Occipital lobe (tissue), 3 donors: ENCODE measurements at places on chromosomes 4 and X. TPM values are rescaled to one million over a fixed set of nuclear protein-coding genes. Genes with fewer than 3 reads are reported as not detected.
A peak's percentile ranks its signal among the peaks of the same experiment; 100 is the strongest.

- no peak for DNase-seq
These were observed 2.0 kb upstream of the NKX3-2 start for GRCh38 chr4:13546142-13546940.

DNA sequence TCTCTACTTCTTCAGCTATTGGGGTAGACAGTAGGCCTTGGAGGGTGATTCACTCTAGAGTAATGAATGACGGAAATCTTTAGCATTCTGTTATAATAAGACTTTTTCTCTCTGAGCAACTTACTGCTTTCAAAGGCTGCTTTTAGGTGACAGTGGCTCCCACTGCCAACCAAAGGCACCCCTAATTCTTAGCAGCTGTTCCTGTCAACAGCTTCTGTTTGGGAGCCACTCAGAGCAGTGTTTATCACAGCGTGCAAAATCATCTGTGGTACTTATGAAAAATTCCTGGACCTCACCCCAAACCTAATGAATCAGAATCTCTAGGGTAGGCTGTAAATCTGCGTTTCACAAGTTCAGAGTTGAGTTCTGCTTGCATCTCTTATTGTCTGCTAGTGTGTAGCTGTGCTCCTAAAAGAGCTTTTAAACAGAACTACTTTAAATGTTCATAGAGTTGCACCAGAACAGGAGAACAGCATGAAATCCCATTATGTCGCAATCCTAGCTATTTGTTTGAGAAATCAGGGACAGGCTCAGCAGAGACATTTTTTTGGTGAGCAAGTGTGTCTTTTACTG, 52.8 kb upstream of the POU4F2 start:
- no peak for DNase-seq

GRCh38 chrX:100409610-100410590, at the start of gene PCDH19:
PCDH19 (minus strand) TSS chrX:100410273; CDS start chrX:100408597, 1,676 bp downstream.
- peak; percentile 29 for DNase-seq

DNA sequence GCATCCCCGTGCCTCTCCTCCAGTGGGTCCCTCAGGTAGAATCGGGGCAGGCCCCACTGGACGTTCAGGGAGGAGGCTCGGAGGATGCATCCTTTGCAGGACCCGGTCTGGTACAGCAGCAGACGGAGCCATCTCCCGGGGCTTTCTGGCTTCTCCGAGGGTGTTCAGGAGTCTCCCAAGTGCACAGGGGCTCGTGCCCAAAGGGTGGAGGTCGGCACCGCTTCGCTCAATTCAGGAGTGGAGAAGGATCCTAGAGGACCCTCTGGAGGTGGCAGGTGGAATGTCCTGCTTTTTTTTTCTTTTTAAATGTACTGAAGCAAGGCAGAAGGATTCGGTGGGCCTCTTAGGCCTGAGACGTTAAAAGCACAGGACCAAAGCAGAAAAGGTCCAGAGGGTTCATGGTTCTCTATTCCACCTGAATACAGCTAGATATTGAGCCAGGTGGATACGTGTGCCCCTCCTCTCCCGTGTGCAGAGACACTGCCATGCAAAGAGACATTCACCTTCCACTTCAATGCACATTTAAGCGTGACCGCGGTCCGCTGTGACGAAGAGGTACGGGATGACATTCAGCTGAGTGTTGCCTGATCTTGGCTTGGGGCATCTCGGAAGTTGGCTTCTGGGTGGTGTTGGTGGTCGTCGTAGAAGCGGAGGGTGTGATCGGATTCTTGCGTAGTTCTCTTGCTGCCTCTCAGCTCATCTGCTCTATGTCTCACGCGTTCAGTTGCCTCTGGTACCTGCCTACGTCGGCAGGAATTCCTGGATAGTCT, 281.2 kb upstream of the AGTR2 start:
- no peak for DNase-seq

GRCh38 chr4:163590103-163590502, 95.6 kb downstream of the TMA16 start:
- DNase-seq: no peak

- DNase-seq: no peak
These were observed 38.3 kb downstream of the SERPINA7 start for GRCh38 chrX:106000203-106000602.

Gene STK32B
- total RNA-seq: 25.9 TPM

Gene YIPF6
- total RNA-seq: 29.5 TPM

Gene RAB33B
- total RNA-seq: 47.7 TPM

DNA sequence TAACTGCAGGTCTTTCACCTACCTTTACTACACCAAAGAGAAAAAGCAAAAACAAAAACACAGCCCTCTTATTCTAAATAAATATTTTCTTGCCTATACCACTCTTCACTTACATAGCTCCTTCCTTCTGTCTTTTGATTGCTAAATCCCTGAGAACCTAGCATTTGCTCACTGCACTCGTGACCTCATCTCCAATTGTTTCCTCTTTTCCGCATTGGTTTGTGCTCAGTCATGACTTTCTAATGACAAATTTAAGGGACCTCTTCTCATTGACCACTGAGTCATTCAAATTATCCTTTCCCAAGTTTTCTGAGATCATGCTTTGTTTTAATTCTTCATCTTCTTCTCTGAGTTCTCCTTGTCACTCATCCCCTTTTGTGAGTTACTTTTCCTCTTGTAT, 1697.1 kb downstream of the STIM2 start:
- DNase-seq: no peak

Gene GLRA2
- total RNA-seq: 136 TPM

- DNase-seq: no peak
These were observed 197.6 kb downstream of the BCOR start for GRCh38 chrX:39899856-39900776.

GRCh38 chr4:105496899-105497298, 23.0 kb upstream of the PPA2 start:
- DNase-seq: no peak

DNA sequence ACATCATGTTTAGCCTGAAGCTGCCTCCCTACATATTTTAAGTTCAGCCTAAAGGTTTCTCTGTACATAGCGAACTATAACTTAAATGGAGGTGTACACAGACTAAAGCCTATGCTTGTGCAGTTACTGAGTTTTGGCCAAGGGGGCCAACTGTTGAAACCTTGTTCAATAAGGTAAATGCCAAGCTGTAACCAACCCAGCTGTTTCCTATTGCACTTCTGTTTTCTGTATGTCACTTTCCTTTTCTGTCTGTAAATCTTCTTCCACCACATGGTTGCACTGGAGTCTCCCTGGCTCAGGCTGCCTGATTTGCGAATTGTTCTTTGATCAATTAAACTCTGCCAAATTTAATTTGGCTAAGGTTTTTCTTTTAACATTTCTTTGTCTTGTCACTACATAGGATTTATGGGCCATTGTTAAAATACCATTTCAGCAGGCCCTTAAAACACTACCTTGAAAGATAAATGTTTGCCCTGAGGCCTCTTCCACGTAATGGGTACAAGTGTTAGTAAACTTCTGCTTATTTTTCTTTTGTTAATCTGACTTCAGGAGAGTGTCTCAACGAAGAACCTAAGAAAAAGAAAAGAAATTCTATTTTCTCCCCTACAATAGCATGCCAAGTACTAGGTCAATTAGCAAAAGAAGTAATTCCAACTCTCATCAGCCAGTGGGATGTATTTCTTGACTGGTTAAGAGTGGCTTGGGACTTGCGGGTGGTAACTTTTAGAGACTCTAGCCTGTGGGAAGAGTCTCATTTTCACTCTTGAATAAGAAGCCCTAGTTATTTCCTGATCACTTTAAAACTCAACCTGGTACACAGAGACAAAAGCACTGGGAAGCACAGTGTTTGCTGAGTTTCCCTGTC, 45.7 kb upstream of the PRSS12 start:
- DNase-seq: no peak

Gene GPR82
- total RNA-seq: not detected

- no peak for DNase-seq
These were observed 91.2 kb downstream of the FAM53A start for GRCh38 chr4:1592709-1593417.

DNA sequence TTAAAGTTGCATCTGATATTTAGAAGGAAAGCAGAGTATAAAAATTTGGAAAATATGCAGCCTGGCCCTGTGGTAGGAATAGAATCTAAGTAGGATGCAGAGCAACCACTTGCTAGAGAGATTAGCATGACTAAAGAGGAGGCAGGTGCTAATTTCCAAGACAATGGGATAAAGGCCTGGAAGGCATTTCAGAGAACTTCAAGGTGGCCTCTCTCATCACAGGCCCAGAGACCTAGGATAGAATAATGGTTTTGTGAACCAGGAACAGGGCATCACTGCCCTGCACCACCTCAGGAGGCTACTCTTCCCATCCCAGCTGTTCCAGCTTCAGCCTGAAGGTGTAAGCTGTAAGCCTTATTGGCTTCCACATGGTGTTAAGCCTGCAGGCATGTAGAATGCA, 621.7 kb upstream of the HS3ST1 start:
- DNase-seq: no peak

- no peak for DNase-seq
These were observed 33.8 kb upstream of the SLAIN2 start for GRCh38 chr4:48307528-48307927.

GRCh38 chrX:123949846-123950245, 11.7 kb upstream of the STAG2 start:
- DNase-seq: no peak

Gene SLC10A4
- 3.9 TPM for total RNA-seq

- DNase-seq: no peak
These were observed 43.0 kb upstream of the GABRA2 start for GRCh38 chr4:46432923-46433322.

Gene GPRASP1
- 32.6 TPM for total RNA-seq

Gene TCEAL2
- 18.7 TPM for total RNA-seq

DNA sequence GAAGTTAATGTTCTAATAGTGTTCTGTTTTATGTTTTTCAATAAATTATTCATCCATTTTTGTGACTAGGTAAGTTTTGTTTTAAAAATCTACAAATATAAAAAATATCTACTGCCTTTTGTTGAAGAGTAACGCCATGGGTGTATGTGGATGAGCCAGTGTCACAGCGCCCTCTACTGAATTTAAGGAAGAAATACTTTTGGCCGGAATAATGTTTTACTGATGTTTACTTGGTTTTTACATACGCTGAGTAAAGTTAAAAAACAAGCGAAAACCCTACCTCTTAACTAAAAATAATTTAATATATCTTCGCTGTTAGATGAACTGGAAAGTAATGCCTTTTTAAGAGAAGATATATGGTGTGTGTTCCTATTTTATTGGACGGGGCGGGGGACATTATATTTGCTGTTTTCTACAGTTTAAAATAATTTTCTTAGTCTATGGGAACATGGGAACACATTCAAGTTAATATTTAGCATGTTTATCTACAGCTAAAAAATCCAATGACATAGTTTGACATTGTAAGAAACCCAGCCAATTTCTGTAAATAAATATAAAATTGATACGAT, 86.1 kb downstream of the CPE start:
- DNase-seq: no peak

- no peak for DNase-seq
These were observed 334.5 kb upstream of the PCDH7 start for GRCh38 chr4:30385650-30386049.

- DNase-seq: no peak
These were observed 226.0 kb upstream of the PPP1R2C start for GRCh38 chrX:43003939-43004338.

Gene POLN
- 7.8 TPM for total RNA-seq

DNA sequence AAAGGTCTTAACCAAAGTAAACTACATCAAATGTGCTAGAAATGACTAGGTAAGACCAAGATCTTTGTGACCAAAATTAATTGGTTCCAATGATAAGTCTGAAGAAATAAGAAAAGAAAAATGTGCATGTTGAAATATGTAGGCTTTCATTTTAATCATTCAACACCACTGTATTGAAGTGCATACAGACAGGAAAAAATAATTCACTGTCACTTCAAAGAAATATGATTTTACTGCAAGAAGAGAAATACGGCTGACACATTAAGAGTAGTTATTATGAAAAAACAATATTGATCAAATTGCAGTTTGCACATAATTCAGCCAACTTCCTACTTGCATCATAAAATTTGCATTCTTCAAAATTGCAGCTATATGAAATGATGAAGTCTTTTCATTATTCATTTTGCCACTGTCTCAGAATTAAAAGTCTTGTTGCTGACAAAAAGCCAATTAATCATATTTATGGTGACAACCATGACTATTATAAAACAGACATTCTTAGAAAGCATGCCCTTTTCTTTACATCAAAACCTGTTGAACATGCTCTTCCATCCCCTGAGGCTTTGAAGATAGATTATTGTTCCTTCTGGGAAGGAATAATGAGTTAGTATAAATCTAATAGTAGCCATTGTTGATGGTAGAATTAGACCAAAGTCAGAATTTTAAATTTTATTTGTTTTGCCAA, 405.9 kb upstream of the MAD2L1 start:
- no peak for DNase-seq

GRCh38 chr4:144597171-144597570, 48.8 kb upstream of the HHIP start:
- DNase-seq: no peak

Gene NHSL2
- total RNA-seq: 0.78 TPM

Gene NXF2B
- not detected for total RNA-seq

Gene DACH2
- total RNA-seq: 6.4 TPM

- DNase-seq: no peak
These were observed 167.8 kb downstream of the AFAP1 start for GRCh38 chr4:7771541-7772507.

- DNase-seq: no peak
These were observed 178.0 kb upstream of the ANKRD50 start for GRCh38 chr4:124890522-124890921.

GRCh38 chrX:111338095-111338698, 67.9 kb upstream of the CAPN6 start:
- no peak for DNase-seq

DNA sequence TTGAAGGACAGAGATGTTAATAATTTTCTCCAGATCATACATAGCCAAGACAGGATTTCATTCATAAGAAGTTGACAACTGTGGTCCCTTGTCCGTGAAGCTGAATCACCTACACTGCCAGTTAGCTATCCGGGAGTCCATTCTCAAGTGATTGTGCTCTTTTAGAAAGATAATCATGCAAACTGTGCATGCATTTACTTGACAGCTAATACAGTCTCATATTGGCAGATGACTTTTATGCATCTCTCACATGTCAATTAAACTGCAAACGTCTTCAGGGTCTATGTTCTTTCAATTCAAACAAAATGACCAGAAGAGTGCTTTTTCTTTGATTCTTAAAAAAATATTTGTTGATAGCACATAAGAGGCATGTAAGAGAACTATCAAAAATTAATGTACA, 1572.9 kb downstream of the C4orf33 start:
- no peak for DNase-seq

- no peak for DNase-seq
These were observed 648.7 kb upstream of the DIPK2B start for GRCh38 chrX:45849261-45849862.

DNA sequence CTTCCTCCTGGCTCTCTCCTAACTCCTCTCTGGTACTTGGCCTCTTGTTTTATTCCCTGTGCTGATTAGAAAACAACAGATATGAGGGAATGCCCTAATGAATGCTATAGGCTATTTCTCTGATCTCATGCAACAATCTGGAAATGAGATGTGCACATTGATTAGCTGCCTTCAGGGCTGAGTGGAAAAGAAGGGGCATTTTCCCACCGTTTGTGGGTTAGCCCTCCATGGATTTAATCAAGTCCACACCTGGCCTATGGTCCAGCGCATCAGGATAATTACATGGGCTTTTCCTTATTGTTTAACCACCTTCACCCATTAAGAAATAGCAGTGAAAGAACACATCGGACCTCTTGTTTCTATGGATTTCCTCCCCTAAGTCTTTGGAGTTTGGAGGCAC, 70.0 kb downstream of the CAPN6 start:
- no peak for DNase-seq

GRCh38 chrX:49850028-49850427, 20.9 kb downstream of the PAGE4 start:
- no peak for DNase-seq

- DNase-seq: no peak
These were observed 5.1 kb upstream of the CXCL9 start for GRCh38 chr4:76012388-76012801.

- DNase-seq: no peak
These were observed 117.7 kb downstream of the ADAMTS3 start for GRCh38 chr4:72451349-72451748.

Gene GAGE12J
- not detected for total RNA-seq

Gene GRIA3
- 74.2 TPM for total RNA-seq
